Aorta (tissue), 5 donors: ENCODE measurements at places on chromosomes 4 and X. TPM values are rescaled to one million over a fixed set of nuclear protein-coding genes. Genes with fewer than 3 reads are reported as not detected.

RAP1GDS1 gene
- 17.8 TPM for polyA plus RNA-seq

GYPB gene
- polyA plus RNA-seq = not detected

LRIT3 gene
- 0.49 TPM for polyA plus RNA-seq

MAGEA9B gene
- not detected for polyA plus RNA-seq

TAF7L gene
- polyA plus RNA-seq = 0.31 TPM

NPY5R gene
- 3.1 TPM for polyA plus RNA-seq

DRP2 gene
- 0.18 TPM for polyA plus RNA-seq

GABRE gene
- polyA plus RNA-seq = 2.9 TPM

TNIP2 gene
- 43.8 TPM for polyA plus RNA-seq

FAM53A gene
- 0.77 TPM for polyA plus RNA-seq

AASDH gene
- 6.1 TPM for polyA plus RNA-seq

HSFX3 gene
- polyA plus RNA-seq = not detected

- no peak for DNase-seq
Observed at GRCh38 chr4:56099378-56099786, 150.6 kb downstream of the CEP135 start.

- no peak for DNase-seq
Observed at GRCh38 chrX:149987613-149988012, 49.3 kb upstream of the EOLA2 start.

- no peak for DNase-seq
Observed at GRCh38 chr4:149741186-149741831, 74.3 kb downstream of the IQCM start.

DNA sequence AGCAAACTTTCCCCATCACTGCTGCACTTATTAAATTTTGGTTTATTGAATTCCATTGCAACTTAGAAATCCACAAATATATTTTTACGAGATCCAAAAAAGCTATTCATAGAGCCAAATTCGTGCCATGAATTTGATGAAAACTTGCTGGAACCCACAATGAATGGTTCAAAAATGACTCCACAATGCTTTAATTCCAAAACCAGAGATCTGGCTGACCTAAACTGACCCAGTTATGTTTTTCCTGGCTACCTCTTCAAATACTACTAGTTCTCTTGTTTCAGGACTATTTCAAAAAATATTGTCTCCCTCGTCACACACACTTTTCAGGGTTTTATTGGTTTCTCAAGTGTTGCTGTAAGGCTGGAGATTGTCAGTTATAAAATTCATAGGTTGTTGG, 474.8 kb downstream of the PDGFC start:
- DNase-seq = no peak

GRCh38 chrX:118688935-118689334, 38.5 kb upstream of the IL13RA1 start:
- no peak for DNase-seq

- DNase-seq = no peak
Observed at GRCh38 chrX:17617806-17618205, 119.5 kb upstream of the SCML1 start.

- no peak for DNase-seq
Observed at GRCh38 chr4:73460913-73461522, 20.5 kb upstream of the AFM start.

- no peak for DNase-seq
Observed at GRCh38 chrX:106696502-106696901, 30.0 kb upstream of the RNF128 start.

- no peak for DNase-seq
Observed at GRCh38 chr4:55512922-55513571, 33.7 kb downstream of the CLOCK start.

DNA sequence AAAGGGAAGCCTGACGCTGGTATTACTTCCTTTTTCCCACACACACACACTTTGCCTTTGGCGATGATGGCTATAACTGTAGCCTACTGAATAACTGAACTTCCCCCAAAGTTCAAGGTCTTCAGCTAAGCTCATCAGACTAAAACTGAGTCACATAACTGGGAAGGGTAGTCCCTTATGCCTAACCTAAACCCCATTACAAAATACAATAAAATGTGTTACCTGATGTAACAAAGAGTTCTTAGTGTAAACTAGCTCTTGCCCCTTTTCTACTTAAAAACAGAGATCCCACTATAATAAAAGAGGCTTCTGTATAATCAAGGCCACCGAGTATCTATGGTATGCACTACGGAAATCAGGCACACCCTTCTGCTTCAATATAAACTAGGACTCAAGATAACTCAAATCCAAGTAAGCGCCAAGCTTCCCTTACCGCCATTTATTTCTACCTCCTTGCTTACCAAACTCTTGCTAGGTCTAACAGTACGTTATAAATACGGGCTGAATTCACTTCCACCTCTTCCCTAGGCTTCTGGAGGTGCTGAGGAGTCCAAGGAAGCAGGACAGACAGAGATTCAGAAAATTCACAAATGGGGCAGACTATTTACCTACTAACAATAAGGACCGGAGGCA, 2.4 kb downstream of the OTUD4 start:
- no peak for DNase-seq

- no peak for DNase-seq
Observed at GRCh38 chr4:86919561-86920223, 15.1 kb upstream of the AFF1 start.

DNA sequence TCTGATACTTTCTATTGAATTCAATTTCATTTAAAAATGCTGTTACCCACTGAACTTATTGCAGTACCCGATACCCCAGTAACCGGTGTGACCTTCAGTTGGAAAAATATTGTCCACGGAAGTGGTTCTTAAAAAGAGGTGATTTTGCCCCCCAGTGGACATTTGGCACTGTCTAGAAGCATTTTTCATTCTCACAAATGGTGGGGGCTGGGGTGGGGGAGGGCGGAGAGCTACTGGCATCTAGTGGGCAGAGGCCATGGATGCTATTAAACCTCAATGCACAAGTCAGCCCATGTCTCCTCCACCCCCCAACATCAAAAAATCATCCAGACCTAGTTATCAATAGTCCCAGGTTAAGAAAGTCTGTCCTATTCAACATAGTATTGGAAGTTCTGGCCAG, 19.6 kb upstream of the CHM start:
- no peak for DNase-seq

- DNase-seq = no peak
Observed at GRCh38 chrX:133323431-133323830, 91.9 kb downstream of the GPC4 start.

- no peak for DNase-seq
Observed at GRCh38 chr4:25753239-25753638, 97.6 kb downstream of the SLC34A2 start.

- DNase-seq = no peak
Observed at GRCh38 chrX:69603566-69604194, 12.2 kb upstream of the EDA start.

DNA sequence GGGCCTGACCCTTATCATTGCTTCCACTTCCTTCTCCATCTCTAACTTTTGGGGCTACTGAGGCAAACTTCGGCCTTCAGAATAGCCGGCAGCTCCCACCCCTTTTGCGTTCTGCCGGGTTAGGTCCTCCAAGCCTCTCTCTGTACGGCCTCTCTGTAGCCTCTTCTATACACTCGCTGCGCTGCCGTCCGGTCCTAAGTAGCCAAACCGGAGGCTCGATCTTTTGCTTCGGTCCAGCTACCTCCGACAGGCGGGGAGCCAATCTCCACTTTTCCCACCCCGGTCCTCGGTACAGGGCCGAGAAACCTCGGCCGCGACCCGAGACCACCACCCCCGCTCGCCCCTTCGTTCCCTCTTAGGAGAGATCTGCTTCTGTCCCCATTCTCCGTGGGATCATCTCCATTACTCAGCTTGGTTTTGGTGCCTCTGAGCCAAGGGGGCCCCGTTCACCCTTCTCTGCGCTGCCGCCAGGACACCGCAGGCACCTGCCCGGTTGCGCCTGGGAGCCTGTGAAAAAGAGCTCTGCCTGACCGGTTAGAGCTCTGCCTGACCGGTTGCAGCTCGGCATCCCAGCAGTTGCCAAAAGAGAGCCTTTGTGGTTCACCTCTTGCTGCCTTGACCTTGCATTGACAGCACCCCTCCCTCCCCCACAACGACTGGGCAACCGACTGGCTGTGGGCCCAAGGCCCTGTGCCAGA, 1.0 kb upstream of the HTR2C start:
- DNase-seq = peak; percentile 30

GRCh38 chrX:12985331-12985730, 10.4 kb downstream of the TMSB4X start:
- DNase-seq = no peak
